A172 (cell line): ENCODE measurements at places on chromosomes 2 and 18.
A peak's percentile ranks its signal among the peaks of the same experiment; 100 is the strongest.

DNA sequence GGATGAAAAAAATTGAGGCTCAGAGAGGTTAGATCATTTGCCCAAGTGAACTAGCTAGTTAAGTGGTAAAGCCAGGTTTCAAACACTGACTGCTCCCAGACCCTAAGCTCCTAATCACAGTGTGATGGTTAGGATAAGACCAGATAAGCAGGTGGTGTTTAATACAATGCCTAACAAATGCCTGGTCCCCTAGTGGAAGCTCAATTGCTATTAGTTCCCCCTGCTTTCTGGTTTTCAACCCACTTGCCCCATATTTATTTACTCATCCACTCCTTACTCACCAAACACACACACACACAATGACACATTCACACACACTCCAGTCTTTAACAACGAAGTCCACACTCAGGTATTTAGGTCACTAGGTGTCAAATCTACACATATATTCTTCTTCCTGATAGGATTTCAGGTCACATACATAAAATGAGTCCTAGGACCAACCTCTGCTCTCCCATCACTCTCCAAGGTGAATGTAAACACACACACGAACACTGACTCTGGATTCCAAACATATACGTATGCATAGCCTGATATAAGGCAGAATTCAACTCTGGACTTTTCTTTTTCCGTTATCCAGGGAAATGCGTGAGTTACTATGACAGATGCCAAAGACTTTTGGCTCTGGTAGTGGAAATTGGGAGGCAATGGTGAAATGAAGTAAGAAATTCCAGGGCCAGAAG, 73.6 kb upstream of the TSPYL6 start:
- DNase-seq: no peak

DNA sequence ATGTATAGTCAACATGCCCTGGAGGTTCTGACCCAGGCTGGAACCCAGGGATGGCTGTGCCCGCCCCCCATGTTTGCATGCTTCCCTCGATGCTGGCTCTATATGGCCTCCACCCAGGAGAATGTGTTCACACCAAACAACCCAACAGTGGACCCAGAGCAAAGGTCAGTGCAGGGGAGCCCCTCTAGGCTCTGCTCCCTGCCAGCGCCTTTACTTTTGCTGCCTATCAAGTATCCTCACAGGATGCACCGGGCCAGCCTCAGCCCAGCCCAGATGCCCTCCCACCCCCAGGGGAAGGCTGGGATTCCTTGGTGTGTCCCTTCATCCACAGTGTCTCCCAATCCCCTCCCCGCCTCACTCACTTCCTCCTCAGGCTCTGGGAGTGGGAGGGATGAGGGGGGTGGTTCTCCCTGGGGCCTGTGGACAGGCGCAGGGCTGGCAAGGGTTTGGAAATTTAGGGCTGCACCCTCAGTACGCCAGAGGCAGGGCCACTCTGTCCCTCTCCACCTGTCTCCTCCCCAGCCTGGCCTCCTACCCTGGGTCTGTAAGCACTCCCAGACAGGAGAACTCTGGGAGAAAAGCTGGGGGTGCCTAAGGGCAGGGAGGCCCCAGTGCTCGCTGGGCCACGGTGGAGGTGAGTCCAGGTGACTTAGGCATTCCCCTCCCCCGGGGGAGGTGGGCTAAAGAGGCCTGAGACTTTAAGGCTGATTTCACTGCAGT, 2.3 kb downstream of the ATP6V1B1 start:
- DNase-seq: no peak

GRCh38 chr2:230932556-230933511, 7.8 kb upstream of the GPR55 start:
- no peak for DNase-seq

DNA sequence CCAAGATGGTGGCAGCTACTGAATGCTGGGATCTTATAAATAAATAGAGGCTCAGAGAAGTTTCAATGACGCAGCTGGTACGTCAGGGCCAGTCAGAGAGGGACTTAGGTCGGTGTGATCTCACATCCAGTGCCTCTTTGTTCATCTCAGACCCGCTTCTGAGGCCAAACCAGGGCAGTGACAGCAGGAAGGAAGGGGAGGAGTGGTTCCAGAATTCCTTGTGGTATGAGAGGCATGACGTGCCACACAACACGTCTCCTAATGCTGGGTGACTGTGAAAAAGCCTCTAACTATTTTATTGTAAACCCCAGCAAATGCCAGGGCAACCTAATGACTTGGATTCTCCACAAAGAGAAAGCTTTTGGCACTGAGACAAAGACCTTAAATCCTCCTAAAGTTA, 423.3 kb downstream of the LPIN1 start:
- DNase-seq: peak; percentile 75
